ENCODE measurements at places on chromosomes 2 and 18.

DNA sequence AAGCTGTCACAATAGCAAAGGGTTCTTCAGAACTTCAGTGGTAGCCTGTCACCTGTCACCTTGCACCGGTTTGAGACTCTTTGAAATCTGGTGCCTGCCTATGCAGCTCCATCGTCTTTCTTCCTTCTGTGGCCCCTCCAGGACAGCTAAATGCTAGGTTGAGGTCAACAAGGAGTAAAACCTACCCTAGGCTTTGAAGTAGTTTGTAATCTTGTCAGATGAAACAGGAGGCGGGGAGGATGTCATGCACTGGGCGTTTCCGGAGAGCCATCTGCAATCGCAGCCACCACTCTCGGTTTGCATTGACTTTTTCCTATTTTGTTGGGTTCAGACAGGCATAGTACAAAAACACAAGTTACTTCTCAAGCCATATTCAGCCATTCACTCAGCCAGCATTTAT is 116.7 kb downstream of the LPIN1 start:
- DNase-seq: no peak

GRCh38 chr2:110114831-110115255 is 779 bp downstream of the MALL start:
- no peak for DNase-seq

GRCh38 chr2:16442971-16443370 is 222.7 kb downstream of the CYRIA start:
- DNase-seq: no peak

DNA sequence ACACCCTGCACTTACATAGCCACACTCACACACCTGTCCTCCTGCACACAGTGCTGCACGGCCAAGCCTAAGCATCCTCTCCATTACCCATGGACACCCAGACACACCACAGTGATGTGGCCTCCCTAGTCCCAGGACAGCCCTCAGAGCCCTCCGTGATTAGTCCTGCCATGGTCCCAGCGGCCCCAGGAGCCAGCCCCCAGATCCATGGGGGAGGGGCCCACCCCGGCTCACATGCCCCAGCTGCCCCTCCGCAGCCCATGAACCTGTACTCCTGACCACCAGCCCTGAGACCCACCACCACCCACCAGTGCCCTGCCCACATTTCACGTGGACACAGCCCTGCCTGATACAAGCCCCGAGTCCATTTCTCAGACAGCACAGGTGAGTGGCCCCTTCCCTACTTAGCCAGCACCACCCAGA is 8.1 kb upstream of the DUSP2 start:
- DNase-seq: no peak

DNA sequence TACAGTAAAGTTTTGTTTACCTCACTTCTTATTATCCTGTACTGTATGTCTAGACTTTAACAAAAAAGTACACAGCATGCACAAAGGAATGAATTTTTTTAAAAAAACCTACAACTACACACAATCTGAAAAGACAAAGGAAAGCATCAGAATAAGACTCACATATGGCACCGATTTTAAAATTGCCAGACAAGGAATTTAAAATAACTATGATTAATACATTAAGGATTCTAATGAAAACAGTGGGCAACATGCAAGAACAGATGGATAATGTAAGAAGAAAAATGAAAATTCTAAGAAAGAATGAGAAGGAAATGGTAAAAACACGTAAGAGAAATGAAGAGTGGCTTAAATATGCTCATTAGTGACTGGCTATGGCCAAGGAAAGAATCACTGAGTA is 638.2 kb downstream of the FBXO15 start:
- DNase-seq: no peak

DNA sequence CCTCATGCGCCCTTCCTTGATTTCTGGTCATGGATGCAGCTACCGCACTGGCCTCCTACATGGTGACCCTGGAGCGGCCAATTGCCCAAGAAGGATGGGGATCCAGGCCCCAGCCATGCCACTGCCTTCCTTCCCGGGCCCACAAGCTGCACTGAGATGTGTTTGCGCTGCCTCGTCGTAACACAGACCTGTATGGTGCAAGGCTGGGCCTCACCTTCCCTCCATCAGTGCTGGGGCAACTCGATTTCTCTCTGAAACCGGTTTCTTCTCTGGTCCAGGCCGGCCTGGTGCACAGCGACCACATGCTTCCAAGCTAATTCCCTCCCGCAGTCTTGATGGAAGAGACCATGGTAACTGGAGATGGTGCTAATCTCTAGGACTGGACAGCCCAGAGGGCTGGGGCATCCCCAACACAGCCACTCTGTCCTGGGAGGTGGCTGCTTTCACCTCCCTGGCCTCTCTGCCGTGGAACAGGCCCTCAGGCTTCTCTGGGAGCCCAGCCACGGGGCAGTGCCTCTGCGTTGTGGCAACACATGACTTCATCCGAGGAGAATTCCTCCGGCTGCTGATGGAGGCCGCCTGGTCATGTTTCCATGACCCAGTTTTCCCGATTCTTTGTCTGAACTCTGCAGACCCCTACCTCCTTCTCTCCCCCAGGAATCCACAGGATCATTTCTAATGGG is 184.2 kb downstream of the GLI2 start:
- no peak for DNase-seq

GRCh38 chr18:78901923-78902794 is 77.5 kb upstream of the SALL3 start:
- no peak for DNase-seq

Data from stimulated activated CD8-positive, alpha-beta memory T cell treated with anti-CD3 and anti-CD28 coated beads, Interleukin-7, amount 100 ng/mL, for 48 hours (primary cell).